CD4-positive, alpha-beta T cell (primary cell): ENCODE measurements at places on chromosomes 1 and 21.
A peak's percentile ranks its signal among the peaks of the same experiment; 100 is the strongest.

DNA sequence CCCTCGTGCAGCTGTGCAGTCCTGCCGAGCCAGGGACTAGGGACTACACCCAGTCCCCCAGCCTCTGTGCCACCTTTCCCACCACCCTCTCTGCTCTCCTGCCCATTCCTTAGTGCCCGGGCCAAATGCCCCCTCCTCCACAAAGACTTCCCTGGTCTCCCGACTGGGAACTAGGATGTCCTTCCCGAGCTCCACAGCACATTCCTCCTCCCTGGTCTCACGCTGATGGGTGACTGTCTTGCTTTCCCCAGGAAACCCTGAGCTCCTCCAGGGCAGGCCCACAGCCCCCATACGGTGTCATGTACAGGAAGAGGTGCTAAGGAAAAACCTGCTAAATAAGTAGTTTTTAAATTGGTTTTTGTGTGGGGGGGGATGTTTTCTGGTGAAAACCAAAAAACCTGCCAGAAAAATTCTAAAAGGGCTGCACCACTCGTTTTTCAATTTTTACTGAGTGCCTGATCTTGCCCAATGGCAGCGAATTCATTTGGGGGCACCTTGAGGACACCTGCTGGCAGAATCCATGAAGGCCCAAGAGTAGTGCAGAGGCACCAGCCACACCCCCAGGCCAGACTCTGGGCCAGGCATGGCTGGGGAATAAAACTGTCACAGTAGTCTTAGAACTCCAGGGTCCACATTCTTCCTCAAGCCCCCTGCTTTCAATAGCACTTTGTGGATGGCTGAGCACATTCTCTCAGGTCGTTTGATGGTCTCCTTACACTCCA, 50.4 kb downstream of the GLIS1 start:
- no peak for DNase-seq

DNA sequence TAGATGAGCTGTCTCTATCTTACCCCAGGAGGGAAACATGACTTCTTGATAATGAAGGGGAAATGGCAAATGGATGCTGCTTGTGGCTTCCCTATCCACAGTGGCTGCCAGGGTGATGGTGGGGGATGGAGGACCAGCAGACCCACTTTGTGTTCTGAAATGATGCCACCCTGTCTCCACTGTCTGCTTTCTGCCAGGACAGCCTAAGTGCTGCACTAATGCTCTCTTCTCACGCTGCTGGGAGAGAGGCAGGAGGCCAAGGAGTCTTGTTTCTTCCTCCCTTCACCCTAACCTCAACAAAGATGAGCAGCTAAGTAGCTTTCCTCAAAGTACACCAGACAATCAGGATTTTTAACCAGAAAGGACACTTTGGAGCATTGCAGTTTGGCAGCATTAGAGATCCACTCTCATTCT, 36.6 kb downstream of the XCL1 start:
- no peak for DNase-seq

GRCh38 chr21:39347537-39347936, 1.4 kb downstream of the HMGN1 start:
- no peak for DNase-seq

DNA sequence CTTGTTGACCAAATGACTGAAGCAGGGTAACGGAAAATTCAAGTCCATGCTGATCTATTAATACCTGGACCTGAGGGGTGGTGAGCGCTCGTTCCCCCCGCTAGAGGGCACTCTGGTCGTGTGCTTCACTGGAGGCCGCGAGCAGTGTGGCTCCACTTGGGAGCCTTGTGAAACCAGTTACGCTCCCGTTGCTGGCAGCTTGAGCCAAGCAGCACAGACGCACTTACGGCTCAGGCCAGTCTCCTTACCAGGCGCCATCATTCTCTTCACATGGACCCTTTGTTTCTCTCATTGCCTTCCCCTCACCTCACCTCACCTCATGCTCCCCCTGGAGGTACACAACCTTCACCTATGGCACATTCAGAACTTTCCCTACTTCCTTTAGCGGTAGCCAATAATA, 49.7 kb upstream of the TSPAN2 start:
- DNase-seq: peak; percentile 61

GRCh38 chr1:112465122-112465521, 43.6 kb upstream of the WNT2B start:
- DNase-seq: no peak

DNA sequence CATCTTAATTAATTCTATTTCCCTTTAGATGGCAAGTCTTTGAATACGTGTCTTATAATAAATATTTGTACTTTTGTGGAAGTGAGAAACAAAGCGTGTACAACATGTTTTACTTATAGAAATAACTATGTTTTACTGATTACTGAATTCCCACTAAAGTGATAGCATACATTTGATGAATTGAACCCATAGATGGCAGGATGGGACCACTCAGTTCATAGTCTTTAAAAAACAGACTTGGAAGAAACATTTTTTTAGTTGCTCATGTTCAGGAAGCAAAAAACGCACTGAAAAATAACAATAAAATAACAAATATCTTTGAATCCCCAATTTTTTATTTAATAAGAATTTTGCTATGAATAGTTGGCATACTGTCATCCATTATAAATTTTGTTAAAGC, 507.1 kb upstream of the ZRANB2 start:
- no peak for DNase-seq

DNA sequence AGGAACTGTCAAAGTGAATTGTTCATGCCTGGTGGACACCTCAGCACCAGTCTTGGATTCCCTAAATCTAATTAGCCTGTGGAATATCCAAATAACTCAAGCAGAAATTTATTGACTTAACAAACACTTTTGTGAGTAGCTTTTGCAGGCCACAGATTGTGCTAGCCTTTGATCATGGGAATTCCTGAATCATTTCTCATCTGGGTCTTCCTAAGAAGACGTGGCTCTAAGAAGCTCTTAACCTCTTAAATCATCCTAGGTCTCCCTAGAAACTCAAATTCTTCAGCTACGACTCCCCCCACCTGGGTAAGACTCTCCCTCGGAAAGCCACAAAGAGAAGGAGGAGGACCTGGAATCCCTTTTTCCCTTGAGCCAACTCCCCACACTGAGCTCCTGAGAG, 53.8 kb upstream of the PSEN2 start:
- no peak for DNase-seq

GRCh38 chr1:59696421-59697115, 118.2 kb upstream of the HOOK1 start:
- DNase-seq: peak; percentile 34

GRCh38 chr21:27818847-27819246, 852.0 kb upstream of the ADAMTS5 start:
- DNase-seq: no peak

- DNase-seq: no peak
Measured at GRCh38 chr1:167683641-167684502, 37.9 kb upstream of the MPZL1 start.

- no peak for DNase-seq
Measured at GRCh38 chr1:39758556-39759435, 12.4 kb downstream of the OXCT2 start.

DNA sequence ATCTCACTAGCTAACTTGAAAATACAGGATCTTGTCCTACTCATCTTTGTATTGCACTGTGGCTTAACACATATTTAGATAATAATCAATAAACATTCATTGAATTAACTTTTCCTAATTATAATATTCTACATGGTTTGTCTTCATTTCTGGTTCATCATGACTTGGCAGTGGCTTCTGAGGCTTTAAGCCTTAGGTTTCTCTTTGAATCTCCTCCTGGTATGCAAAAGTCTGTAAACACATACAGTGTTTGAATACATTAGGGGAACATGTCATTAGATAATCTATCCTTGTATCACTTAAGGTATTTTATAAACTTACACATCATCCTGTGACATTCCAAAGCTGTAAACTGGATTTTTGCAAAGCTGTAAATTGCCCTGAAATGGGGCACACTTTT, 20.6 kb downstream of the CTSK start:
- DNase-seq: no peak

GRCh38 chr1:236888126-236888525, 93.0 kb downstream of the MTR start:
- no peak for DNase-seq

- DNase-seq: no peak
Measured at GRCh38 chr1:54791880-54792522, 9.1 kb downstream of the TTC22 start.

DNA sequence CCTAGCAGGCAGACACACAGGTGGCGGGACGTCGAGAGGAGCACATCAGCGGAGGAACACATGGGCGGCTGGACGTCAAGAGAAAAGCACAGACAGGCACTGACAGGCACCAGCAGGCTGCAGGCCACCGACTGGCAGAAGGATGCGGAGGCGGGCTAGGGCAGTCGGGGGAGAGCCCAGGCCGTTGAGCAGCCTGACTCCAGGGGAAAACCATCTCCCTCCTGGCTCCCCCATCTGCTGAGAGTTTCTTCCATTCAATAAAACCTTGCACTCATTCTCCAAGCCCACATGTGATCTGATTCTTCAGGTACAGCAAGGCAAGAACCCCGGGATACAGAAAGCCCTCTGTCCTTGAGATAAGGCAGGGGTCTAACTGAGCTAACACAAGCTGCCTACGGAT, 25.5 kb downstream of the B3GALT5 start:
- DNase-seq: no peak

- no peak for DNase-seq
Measured at GRCh38 chr1:32864375-32865019, 6.2 kb downstream of the FNDC5 start.

- DNase-seq: no peak
Measured at GRCh38 chr1:14606632-14607031, 8.1 kb downstream of the KAZN start.

- no peak for DNase-seq
Measured at GRCh38 chr1:118928739-118929554, 59.2 kb downstream of the TBX15 start.

DNA sequence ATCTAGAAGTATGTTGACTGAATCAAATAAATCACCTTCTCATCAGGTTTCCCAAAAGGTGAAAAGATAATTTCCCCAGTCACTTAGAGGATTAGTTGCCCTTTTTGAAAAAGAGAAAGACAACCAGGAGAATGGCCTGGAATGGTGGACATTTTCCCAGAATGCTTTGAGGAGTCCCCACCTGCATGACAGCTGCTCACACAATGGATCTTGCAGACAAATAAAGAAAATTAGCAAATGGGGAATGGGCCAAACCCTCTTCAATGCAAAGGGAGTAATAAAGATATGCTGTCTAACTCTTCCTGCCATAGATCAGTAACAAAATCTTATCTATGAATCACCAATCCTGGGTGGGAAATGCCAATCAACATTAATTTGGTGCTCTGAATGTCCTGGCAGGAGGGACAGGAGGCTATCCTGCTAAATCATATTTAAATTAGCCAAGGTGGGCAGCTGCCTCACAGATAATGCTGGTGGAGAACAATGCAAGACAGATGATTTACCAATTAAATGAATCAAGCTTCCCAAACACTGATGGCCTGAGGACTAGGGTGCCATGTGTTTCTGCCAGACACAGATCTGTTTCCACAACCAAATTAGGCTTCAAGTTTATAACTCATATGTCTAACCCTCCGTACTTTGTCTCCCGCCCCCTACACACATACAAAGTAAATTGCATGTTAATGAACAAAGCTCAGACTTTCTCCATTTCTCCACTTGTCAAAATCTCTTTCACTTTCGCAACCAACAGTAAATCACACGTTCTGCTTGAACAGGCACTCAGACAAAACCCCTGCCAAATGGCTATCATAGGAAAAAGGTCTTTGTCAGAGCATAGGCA, 488.0 kb upstream of the PLXNA2 start:
- no peak for DNase-seq

DNA sequence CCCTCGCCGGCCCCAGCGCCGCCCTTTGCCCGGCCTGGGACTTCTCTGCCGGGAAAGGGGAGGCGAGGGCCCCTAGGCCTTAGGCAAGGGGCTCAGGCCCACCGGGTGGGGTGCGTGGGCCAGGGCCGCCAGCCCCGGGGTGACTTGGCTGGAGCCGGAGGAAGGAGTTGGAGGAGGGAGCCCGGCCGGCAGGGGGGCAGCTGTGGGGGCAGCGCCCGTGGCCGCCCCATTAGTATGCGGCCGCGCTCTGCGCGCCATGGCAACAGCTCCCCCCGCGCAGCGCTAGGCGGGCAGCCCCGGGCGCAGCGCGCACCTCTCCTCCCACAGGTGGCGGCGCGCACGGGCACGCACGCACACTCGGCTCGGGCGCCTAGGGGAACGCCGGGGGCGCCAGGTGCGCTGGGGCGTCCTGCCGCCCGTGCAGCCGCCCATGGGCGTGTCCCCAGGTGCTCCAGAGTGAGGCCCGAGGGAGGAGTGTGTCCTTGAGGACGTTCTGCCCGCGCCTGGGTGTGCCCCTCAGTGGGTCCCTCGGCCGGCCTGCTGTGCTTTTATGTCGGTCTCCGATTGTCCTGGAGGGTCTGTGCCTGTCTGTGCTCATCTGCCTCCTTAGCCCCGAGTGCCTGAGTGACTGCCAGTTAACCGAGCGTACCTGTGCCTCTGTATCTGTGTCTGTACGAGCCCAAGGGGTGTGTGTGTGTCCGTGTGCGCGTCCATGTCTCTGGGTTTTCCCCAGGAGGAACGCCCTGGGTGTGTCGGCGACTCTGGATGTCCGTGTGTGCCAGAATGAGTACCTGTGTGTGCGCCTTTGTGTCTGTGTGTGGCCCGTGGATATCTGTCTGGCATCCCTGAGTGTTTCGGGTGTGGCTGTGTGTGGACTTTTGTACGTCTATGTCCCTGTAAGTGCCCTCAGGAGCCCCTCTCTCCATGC, 38.2 kb upstream of the WASF2 start:
- DNase-seq: peak; percentile 40

- no peak for DNase-seq
Measured at GRCh38 chr1:11713095-11713494, 21.6 kb downstream of the DRAXIN start.

DNA sequence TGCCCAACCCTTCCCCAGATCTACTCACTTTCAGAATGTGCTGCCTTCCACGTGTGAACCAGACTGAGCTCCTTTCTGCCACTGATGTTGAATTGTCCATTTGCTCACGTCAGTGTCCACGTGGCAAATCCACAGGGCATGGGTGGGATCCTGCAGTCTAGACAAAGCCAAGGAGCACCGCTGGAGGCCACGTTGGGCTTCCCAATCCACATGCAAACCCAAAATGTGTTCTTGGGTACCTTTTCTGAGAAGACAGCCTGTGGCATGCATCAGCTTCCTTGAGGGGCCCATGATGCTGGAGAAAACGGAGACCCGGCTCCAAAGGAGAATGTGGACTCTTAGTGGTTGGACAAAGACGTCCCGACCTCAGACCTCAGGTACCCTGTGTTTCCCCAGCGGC, 87.6 kb downstream of the PDE9A start:
- no peak for DNase-seq

DNA sequence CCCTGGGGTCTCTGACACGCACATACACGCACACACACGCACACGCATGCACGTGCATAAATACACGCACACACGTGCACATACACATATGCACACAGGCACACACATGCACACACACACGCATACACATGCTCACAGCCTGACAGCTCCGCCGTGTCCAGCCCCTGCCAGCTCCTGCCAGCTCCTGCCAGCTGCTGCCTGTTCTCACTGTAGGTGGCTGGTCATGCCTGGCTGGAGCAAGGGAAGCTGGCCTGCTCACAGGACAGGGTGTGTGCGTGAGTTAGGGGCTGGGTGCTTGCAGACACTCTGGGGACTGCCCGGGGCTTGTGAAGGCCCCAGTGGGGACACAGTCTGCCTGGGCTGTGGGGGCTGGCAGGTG, 4.9 kb downstream of the PLCH2 start:
- no peak for DNase-seq
